Activated CD4-positive, CD25-positive, alpha-beta regulatory T cell treated with anti-CD3 and anti-CD28 coated beads, Interleukin-2, amount 50 U/mL, for 72 hours (primary cell): ENCODE measurements at places on chromosomes 6 and 20.

DNA sequence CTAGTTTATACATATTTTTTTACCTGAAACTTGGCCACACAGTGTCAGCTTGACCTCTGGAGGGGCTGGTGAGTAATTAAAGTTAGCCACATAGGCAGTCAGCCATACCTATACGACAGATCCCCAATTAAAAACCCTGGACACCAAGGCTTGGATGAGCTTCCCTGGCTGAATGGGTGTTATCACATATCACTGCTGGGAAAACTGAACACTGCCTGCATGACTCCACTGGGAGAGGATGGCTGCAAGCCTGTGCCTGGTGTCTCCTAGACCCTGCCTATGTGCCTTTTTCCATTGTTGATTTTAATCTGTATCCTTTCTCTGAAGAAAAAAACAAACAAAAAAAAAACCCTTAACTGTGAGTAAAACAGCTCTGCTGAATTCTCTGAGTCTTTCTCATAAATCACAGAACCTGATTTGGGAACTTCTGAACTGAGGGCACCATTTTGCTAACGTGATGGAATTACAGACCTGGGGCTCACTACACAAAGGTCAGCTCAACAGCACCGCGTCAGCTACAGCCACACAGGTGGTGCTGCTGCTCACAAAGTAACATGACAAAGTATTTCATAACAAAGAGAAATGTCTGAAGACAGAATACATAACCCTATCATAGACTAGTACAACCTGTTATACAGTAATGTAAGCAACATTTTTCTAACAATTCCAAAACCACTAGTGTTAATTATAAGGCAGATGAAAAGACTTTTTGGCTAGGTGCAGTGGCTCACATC lies 97.0 kb downstream of the SLC23A2 start:
- no peak for DNase-seq

DNA sequence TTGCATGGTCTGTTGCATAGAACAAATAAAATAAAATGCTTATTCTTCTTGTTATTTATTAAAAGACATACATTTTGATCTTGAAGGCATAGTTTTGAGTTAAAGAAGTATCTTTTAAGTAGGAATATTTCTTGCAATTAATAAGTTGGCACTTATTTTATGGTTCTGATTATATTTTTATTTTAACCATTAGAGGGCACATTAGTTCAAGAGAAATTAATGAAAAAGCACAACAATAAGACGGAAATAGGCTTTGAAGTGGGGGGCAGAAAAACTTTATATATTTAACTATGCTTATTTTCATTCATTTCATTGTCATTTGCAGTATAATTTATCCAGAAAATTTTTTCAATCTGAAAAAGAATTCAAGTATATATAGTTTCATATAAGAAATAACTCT lies 44.2 kb upstream of the MAP3K7 start:
- DNase-seq: no peak

GRCh38 chr6:137191670-137192069 lies 18.2 kb upstream of the IL22RA2 start:
- DNase-seq: no peak

DNA sequence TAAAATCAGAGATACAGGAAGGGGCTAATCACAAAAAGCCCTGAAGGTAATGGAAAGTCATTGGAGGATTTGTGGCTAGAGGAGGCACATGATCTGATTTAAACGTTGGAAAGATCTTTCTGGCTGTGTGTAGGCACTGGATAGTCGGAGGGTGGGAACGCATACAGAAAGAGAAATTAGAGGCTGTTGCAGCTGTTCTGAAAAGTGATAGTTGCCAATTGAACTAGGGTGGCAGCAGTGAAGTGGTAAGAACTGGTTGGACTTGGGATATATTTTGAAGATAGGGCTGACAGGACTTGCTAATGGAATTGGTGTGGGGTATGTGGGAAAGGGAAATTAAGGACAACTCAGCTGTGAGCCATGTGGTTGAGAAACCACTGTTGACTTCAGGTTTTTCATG lies 223.6 kb downstream of the OGFRL1 start:
- DNase-seq: no peak

DNA sequence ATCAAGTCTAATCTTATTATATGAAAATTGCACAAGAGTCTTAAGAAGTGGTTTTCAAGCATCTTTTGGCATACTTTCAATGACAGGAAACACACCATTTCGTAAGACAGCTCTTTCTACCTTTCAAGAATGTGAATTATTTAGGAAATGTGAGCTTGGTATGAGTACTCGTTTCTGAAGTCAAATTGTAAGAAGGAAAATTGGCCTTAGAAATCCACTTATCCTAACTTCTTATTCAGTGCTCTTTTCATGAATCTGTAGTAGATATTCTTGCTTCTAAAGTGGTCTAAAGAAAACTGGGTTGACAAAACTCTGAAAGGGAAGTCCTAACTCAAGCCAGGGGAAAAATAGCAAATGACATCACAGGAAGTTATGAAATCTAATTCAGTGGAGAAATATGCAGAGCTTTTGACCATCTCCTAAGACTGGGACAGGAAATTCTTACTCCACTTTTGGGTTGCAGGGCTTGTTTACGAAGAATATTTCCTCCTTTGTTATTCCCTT lies 38.5 kb upstream of the OGFRL1 start:
- no peak for DNase-seq

DNA sequence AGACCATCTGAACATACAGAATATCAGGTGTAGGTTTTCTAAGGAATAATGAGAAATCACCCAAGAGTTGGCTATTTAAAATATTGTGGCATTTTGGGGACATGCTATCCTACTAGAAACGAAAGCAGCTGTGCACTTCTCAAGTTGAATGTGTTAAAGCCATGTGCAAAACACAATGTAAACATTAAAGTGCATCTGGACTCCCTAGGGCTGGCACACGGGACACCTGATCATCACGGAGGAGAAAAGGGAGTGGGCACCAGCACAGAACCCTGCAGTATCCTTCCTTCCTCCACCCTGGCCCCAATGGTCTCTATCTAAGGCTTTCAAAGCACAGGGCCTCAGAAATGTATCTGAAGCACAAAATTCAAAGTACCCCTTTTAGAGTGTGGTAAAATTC lies 94.3 kb downstream of the INSM1 start:
- DNase-seq: no peak

DNA sequence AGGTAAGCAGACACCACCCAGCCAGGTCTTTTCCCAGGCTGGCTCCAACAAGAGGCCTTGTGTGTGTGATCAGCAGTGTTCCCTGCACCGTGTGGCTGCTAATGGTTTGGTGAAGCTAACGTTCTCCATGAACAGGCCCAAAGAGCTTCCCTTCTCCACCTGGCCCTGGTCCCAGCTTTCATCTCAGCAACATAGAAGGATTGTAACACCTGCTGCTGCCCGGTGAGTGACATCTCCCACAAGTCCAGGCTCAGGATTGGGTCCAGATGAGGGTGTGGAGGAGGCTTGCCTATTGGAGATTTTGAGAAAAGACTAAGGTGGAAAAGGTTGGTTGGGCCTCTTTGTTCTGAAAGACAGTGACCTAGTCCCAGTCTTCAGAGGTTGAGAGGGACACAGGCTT lies 89.6 kb downstream of the TMEM242 start:
- DNase-seq: no peak

- DNase-seq: no peak
These were observed 360.0 kb upstream of the TSHZ2 start for GRCh38 chr20:52612046-52612632.

DNA sequence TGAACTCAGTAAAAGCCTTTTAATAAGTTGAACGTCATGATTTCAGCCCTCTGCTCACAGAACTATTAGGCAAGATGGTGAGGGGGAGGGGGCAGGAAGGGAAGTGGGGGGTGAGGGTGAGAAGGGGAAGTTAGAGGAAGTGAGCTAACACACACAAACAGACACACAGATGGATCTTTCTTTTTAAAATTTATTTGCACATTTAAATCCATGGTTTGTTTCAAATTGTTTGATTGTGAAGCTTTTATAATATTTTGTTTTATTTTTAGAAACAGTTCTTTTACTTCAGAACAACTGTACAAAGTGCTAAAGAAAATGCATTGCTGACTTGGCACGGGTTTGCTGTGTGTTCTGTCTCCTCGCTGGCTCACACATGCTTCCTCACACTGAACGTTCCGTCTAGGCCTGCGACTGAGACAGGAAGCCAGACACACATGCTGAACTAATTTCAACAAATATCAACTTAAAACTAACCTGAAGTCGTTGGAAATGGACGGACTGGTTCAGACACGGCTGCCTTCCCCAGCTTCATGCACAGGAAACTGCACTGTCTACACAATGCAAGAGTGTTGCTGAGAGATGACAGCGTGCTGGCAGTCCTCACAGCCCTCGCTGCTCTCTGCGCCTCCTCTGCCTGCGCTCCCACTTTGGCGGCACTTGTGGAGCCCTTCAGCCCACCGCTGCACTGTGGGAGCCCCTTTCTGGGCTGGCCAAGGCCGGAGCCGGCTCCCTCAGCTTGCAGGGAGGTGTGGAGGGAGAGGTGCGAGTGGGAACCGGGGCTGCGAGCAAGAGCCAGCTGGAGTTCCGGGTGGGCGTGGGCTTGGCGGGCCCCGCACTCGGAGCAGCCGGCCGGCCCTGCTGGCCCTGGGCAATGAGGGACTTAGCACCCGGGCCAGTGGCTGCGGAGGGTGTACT lies 8.1 kb upstream of the ZBP1 start:
- DNase-seq: no peak

DNA sequence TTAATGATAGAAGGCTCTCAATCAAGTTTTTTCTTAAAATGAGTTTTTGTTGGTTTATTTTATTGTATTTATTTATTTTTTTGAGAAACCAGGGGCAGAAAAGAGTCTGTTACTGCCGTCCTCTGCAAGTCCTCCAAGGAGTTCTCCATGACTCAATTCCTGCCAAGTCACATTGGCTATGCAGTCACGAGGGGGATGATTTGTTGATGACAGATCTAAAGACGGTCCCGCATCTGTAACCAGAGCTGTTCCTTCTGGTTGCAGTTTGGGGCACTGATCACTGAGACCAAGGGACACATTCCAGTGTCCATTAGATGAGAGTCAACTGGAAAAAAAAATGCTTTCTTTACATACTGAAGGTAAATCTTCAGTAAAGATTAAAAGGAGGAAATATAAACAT lies 13.9 kb upstream of the TSHZ2 start:
- no peak for DNase-seq

DNA sequence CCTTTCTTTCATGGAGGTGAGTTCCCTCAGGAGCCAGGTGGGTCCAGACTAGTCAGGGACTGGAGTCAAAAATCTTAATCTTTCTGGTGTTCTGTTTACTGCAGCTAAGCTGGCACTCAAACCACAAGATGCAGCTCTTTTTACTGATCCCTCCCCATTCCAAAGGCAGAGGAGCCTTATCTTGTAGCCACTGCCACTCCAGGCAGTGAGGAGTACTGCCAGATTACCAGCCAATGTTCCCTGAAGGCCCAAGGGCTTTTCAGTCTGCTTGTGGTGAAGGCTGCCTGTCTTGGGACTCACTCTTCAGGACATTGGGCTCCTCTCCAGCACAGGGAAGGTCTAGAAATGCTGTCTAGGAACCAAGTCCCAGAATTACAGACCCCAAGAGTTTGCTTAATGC lies 490.4 kb upstream of the ADGRB3 start:
- no peak for DNase-seq

DNA sequence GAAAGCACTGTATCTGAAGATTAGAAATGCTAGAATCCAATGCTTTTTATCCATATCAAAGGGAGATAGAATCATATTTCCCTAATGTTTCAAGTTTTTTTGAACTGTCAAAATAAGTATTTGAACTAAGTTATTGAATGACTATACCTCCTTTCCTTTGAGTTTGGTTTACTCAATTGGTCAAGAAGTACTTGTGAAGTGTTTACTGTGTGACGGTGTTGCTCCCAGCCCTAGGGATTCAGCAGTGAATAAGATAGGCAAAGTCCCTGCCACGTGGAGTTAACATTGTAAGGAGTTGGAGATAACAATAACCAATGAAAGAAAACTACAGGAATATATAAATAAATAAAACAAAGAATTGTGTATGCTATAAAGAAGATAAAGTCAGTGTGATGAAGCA lies 535.9 kb downstream of the FRK start:
- DNase-seq: no peak

DNA sequence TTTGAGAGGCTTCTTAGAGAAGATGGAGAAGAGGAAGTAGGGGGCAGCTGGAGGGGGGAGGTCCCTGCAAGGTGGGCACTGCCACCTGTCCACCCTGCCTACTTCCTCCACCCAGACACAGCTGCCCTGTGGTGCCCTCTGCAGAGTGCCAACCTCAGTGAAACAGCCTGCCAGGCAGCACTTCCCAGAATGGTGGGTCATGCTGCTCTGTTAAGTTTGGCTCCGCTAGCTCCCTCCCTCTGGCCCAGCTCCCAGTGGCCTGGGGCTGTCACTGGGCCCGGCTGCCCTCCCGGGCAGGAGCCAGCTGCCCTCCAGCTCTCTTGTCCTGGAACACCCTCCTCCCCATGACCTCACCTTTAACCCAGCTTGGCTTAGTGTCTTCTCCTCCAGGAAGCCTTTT lies 5.1 kb upstream of the EPB41L1 start:
- DNase-seq: no peak

GRCh38 chr20:10935658-10936402 lies 262.0 kb upstream of the JAG1 start:
- DNase-seq: no peak

DNA sequence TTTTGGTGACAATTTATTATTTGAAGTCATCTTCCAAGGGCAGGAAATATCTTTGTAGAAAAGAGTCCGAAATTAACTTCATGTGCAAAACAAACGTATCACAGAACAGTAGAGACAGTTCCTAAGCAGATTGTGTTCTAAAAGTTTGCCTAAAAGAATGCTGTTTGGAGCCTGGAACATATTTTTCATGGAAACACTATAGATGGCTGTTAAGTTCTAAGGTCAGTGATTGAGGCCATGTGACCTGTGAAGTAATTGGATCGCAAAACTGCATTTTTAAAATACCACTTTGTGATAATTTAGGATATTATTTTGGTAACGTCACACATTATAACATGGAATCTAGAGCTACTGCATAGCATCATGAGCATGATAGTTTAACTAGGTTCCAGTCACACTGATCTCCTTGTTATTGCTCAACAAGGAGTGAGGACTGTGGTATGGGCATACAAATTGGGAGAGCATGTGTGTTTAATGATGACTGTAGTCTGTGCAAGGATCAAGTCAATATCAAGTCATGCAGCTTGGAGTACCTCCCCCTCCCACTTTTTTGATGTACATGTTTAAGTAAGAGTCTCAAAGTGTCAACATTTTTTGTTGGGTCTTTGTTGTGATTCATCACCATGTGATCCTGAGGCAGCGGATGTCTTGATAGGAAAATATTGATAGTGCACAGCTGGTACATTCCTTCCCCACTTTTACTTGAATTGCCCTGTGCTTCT lies 609.3 kb upstream of the CITED2 start:
- DNase-seq: no peak

GRCh38 chr6:47302043-47302442 lies 7.7 kb downstream of the TNFRSF21 start:
- DNase-seq: no peak

DNA sequence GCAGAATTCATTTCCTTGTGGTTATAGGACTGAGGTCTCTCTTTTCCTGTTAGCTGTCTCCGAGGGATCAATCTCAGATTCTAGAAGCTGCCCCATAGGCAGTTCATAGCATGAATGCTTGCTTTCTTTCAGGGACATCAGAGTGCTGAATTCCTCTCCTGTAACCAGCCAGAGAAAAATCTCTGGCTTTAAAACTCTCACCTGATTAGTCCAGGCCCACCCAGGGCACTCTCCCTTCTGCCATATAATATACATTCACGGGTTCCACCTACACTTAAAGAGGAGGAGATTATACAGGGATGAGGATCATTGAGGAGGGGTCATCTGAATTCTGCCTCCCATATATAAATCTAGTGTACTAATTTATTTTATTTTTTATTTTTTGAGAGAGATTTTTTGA lies 2.1 kb upstream of the KCNS1 start:
- no peak for DNase-seq
